ENCODE measurements at places on chromosomes 5 and 9.

DNA sequence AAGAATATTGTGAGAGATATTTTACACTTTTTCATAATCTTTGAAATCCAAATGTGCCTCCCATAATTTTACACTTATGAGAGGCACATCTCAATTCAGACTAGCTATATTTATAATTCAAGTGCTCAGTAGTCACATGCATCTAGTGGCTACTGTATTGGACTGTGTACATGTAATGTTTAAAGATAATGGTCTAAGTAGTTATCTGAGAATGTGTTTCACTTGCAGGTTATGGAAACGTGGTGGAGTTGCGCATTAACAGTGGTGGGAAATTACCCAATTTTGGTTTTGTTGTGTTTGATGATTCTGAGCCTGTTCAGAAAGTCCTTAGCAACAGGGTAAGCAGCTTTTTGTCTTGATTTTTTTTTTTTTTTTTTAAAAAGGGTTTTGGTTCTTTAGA, 28.8 kb downstream of the G3BP1 start:
- no peak for DNase-seq

DNA sequence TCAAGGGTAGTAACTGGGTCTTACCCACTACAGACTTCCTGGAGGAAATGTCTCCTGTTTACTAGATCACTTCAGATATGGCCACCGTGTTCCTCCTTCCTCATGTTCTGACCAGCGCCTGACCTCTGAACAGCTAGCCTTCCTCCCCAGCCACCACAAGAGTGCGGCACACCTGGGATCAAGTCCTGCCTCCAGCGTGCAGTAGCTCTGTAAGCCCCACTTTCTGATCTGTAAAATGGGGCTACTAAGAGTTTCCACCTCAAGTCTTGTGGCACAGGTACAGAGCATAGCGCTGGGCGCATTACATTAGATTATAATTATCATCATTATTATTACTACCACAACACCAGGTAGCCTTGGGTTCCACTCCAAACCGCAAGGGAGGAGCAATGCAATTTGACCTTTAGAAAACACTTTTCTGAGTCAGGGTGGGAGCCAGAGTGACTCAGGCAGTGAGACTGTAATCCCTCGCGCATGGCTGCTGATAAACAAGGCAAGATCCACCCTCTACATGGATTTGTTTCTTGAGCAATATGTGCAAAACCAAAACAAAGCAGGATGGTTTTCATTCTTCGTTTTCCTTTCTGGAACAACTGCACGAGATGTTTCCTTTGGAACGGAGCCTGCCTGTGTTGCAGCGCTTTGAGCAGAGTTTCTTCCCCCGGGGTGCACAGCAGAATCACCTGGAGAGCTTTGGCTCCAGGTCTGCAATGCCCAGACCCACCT, 65.0 kb upstream of the ANGPTL2 start:
- no peak for DNase-seq

DNA sequence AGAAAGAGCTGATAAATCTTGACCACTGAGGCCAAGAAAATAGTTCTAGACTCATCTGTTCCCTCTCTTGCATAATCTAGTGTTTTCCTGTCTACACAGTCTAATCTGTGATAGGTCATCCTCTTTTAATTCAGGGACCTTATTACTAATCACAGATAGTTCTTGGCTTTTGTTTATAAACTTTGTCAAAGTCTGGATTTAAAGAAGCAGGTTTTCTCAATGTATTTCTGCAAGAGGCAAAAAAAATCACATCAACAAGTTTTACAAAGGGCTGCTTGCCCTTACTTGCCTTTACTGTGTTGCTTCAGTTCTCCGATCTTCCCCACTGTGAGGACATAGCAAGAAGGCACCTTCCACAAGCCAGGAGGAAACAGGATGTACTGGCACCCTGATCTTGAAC, 43.9 kb upstream of the MTAP start:
- no peak for DNase-seq

GRCh38 chr5:154824070-154824469, 26.3 kb downstream of the FAXDC2 start:
- DNase-seq: no peak

- no peak for DNase-seq
These were observed 115.0 kb upstream of the ELAVL2 start for GRCh38 chr9:23941051-23941450.

DNA sequence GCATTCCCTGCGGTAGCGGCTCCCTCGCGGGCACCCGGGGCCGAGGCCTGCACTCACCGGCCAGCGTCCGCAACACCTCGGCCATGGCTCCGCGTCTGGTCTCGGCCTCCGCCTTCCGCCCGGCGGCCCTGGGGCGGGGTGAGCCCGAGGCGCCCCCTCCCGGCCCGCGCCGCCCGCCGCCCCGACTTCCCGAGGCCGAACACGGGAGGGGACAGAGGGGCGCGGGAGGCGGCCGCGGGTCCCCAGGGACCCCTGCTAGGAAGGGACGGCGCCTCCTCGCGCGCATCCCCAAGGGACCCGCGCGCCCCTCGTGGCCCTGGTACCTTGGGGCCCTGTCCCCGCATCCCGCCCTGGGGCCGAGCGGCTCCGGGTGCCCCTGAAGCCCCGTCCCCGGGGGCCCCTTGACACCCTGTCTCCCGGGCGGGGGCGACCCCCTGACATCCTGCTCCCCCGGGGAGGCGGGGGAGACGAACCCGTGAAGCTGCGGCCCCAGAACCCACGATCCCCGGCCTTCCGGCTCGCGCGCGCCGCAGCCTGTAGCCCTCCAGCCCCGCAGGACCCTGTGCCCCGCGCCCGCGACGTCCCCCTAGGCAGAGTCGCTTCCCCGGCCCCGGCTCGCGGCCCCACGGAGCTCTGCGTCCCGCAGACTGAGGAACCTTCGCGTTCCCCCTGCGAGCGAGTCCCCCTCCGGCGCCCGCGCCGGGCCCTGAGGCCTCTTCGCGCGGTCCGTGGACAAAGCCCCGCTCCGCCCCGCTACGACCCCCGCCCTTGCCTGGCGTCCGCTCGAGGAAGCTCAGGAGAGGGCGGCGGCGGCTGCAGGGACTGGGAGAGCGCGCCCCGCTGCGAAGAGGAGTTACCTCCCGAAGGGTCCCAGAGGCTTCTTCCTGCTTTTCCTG, at the start of gene ABO:
TSS of gene ABO (minus strand) at position 97 of the 896 bp plus-strand sequence.
- DNase-seq: no peak

GRCh38 chr5:153513156-153513555, 22.7 kb downstream of the GRIA1 start:
- DNase-seq: no peak

- DNase-seq: no peak
These were observed 30.2 kb downstream of the LRRC70 start for GRCh38 chr5:62608529-62609511.

GRCh38 chr9:5435912-5436311, 1.8 kb downstream of the PLGRKT start:
- no peak for DNase-seq

- no peak for DNase-seq
These were observed 10.5 kb downstream of the CSF1R start for GRCh38 chr5:150075806-150076205.

DNA sequence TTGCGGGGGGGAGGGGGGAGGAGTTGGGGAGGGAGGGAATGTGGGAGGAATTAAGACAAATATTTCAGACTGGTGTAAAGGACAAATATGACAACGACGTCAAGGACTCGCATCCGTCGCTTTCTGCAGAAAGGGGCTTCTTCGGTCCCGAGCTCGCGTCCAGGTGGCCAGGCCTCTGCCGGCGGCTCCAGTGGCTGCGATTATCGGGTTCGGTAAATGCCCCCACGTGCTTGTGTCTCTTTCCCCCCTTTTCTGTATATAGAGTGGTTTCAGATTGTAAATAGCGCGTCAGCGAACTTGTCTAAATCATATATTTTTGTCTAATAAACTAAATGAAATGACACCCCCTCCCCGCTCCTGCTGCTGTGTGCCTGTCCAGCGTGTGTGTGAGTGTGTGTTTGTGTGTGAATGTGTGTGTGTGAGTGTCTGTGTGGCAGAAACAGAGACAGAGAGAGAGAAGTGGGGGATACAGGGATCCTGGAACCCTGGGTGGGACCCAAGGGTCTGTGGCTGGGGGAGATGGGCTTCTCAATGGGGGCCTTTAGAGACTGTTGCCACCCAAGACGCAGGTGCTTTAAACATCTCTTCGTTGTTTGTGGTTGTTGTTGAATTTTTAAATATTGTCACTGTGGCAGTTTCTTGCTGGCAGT, 5.6 kb downstream of the IRX1 start:
- no peak for DNase-seq

DNA sequence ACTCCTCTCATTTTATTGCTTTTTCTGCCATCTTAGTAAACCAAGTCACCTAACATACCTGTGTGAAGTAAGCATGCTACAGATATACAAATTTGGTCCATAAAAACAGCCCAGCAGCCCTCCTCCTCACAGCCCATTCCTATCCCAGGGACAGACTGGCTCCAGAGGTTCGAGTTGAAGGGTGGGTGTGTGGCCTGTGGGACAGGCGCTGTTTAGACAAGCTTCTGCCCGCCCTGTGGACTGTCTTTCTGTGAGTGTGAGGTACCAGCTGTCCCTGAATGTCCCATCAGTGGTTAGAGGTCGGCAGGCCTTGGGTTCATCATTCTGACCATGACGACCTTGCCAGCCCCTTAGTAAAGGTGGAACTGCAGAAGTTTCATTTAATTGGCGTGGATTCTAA, 82.0 kb downstream of the WNK2 start:
- no peak for DNase-seq

- no peak for DNase-seq
These were observed 14.3 kb upstream of the FREM1 start for GRCh38 chr9:14924230-14925219.

GRCh38 chr9:127143920-127144465, 21.6 kb upstream of the ANGPTL2 start:
- DNase-seq: no peak

- peak; percentile 44 for DNase-seq
These were observed 6.0 kb upstream of the NIPBL start for GRCh38 chr5:36870399-36871040.

DNA sequence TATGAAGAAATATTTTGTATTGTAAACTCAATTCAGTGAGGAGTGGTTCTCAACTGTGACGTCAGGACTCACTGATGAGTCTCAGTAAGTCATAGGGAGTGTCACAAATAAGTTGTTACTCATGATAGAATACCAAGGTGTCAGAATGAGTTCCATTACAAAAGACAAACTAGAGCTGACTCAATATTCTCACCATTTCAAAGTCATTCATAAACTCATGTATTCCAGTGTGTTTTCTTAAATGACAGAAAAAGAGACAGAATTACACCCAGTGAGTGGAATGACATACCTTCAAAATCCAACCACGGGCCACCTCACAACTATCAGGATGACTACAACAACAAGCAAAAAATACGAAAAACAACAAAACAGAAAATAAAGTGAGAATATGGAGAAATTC, 321.5 kb downstream of the ENC1 start:
- no peak for DNase-seq

DNA sequence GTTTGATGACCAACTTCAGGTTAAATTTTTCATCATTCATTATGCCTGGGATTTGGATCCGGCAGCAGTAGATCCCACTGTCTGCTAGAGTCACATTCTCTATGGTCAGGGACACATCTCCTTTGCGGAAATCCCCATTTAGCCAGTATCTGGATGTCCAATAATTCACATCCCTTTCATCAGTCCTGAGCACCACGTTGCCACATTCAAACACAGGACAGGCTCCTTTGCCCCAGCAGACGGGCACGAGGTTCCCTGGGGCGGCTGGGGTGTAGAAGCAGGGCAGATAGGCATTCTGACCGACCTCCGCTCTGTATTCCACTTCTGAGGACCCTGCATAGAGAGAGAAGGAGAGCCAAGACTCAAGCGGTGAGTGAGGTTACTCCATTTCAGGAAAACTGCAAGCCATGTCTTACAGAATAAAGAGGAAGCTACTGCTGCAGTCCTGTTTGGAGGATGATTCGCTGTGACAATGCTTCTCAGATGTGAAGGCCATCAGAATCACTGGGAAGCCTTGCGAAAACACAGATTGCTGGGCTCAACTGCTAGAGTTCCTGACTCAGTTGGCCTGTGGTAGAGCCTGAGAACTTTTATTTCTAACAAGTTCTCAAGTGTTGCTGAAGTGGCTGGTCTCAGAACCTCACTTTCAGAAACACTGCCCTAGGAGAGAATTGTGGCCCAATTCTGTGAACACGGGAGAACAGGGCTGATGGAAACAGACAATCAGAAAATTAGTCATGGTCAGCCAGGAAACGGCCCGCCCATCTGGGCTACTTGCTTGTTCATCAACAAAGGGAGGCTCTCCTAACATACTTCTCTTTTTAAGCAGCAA, 2.0 kb downstream of the HAVCR2 start:
- no peak for DNase-seq

DNA sequence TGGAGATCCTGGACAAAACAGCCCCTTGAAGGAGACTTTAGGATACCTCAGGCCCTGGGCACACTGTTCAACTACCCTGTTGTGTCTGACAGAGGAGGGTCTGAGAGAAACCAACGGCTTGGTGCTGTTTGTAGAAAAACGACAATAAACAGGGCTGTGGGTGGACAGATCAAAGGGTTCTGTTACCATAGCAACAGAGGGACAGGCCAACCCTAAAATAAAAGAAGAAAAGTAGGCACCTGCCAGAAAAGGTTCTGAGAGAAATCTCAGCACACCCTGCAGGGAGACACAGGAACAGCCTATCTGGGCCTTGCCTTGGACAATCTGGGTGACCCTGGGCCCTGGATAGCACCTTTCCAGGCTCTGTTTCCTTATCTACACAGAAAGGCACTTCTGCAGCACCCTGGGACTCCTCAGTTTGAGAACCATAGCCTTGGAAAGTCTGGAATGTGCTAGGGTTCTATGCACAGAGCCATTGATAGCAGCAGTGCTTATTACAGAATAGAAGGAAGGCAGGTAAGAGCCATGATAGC, 104.8 kb upstream of the TBC1D2 start:
- no peak for DNase-seq

DNA sequence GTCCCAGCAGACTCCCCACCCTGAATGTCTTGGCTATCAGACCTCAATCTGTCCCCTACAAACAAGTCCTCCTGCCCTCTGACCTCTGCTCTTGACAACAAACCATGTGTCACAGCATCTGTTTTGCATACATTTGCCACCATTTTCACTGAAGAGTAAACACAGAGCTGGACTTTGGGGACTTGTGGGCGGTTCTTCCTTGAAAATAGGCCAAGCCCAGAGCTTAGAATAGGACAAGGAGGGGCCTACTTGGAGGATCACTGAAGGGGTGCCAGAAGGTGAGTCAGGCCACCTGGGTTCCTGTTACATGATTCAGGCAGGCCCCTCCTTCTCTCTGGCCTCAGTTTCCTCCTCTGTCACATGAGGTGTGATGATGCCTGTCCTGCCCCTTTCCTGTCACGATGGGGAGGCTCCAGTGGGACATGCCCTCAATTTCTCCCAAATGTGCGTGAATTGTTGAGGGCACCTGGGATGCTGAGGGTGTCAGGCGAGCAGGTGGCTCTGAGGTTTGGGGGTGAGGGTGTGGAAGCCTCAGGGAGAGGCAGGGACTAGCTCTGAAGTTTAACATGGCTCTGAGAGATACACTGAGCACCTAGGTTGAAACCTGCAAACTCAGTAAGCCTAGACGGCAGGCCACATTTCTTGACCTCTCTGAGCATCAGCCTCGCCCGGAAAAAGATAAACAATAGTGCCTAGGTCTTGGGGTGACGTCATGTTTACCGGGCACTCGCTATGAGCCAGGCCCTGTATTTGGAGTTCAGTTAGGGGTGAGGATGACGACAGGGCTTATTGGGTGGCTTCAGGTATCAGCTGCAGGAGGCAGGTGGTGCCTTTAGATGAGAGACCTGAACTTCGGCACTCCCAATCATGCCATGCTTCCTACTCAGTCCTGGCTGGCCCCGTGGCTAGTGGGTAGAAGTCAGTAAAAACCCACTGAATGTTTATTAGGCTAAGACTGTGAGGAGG, 107.6 kb upstream of the PITX1 start:
- DNase-seq: no peak

GRCh38 chr9:37501957-37502596, 16.3 kb downstream of the POLR1E start:
- no peak for DNase-seq

GRCh38 chr9:134791009-134791408, 89.6 kb upstream of the FCN2 start:
- DNase-seq: no peak

All from SW 1271 (cell line).